Upper lobe of right lung (tissue), 1 donor: ENCODE measurements at places on chromosomes 12 and 14. TPM values are rescaled to one million over a fixed set of nuclear protein-coding genes. Genes with fewer than 3 reads are reported as not detected.

DNA sequence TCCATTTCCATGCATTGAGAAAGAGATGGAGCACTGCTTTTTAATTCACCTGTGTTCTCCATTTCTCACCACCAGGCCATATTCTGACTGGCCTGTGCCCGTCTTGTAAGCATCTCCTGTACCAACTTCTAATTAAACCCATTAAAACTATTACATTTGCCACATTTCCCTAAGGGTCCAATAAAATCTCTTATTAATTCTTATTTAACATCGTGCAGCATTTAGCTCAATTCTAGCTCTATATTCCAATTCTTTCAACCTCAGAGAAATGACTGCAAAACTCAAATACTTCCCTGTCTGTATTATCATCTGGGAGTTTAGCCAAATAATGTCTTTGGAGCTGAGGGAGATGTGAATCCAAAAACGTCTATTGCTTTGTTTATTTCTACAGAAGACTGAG is 495.4 kb upstream of the TMEM132C start:
- H3K27ac ChIP-seq, result no peak overlapping the region
- H3K4me3 ChIP-seq, result no peak overlapping the region
- H3K27me3 ChIP-seq, result no peaks in the 10 kb centered on the region
- DNase-seq, result no peak
- H3K36me3 ChIP-seq, result no peaks in the 10 kb centered on the region

- H3K36me3 ChIP-seq, result no peaks in the 10 kb centered on the region
- H3K4me3 ChIP-seq, result no peak overlapping the region
- no peak for DNase-seq
- H3K27ac ChIP-seq, result no peak overlapping the region
These were observed 305.4 kb downstream of the BMP4 start for GRCh38 chr14:53651096-53651740.

- peaks cover 28% of the 10 kb centered on the region for H3K4me1 ChIP-seq
- H3K27me3 ChIP-seq, result no peaks in the 10 kb centered on the region
- H3K36me3 ChIP-seq, result peaks cover 20% of the 10 kb centered on the region
- DNase-seq, result no peak
- H3K4me3 ChIP-seq, result no peak overlapping the region
These were observed 1.9 kb upstream of the PNN start for GRCh38 chr14:39173198-39173597.

DNA sequence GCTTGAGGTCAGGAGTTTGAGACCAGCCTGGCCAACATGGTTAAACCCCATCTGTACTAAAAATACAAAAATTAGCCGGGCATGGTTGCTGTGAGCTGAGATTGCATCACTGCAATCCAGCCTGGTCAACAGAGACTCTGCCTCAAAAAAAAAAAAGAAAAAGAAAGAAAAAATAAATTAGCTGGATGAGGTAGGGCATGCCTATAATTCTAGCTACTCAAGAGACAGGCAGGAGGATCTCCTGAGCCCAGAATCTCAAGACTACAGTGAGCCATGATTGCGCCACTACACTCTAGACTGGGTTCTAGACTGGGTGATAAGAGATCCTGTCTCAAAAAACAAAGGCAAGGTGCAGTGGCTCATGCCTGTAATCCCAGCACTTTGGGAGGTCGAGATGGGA is 16.9 kb downstream of the PPP4R3A start:
- no peaks in the 10 kb centered on the region for H3K27me3 ChIP-seq
- H3K4me3 ChIP-seq, result no peak overlapping the region
- H3K27ac ChIP-seq, result no peak overlapping the region
- DNase-seq, result no peak
- peaks cover 15% of the 10 kb centered on the region for H3K36me3 ChIP-seq
- peaks cover 60% of the 10 kb centered on the region for H3K4me1 ChIP-seq

DNA sequence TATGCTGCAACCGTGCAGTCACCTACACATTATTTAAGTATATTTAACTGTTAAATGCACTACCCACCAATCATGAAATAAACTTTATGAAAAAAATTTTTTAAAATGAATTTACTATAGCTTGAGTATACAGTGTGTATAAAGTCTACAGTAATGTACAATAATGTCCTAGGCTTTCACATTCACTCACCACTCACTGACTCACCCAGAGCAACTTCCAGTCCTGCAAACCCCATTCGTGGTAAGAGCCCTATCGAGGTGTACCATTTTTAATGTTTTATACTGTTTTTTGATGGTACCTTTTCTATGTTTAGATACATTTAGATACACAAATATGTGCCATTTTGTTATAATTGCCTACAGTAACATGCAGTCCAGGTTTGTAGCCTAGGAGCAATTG is 48.1 kb downstream of the KLRG1 start:
- no peak overlapping the region for H3K4me3 ChIP-seq
- no peaks in the 10 kb centered on the region for H3K4me1 ChIP-seq

Gene RASSF9
- 7.9 TPM for total RNA-seq

Gene BDKRB1
- not detected for total RNA-seq

Gene SLC39A2
- total RNA-seq, result not detected

Gene APOLD1
- 14.4 TPM for total RNA-seq
